ENCODE measurements at places on chromosomes 5 and 9. TPM values are rescaled to one million over a fixed set of nuclear protein-coding genes. Genes with fewer than 3 reads are reported as not detected.

C5orf52 gene
- total RNA-seq = not detected

LNPEP gene
- 52.2 TPM for total RNA-seq

NR6A1 gene
- 0.32 TPM for total RNA-seq

DIRAS2 gene
- total RNA-seq = not detected

SPATA31A1 gene
- total RNA-seq = not detected

CLIC3 gene
- total RNA-seq = not detected

AGPAT2 gene
- 33.7 TPM for total RNA-seq

PRR16 gene
- total RNA-seq = not detected

TAF11L5 gene
- not detected for total RNA-seq

ST8SIA4 gene
- 9.4 TPM for total RNA-seq

MRPL36 gene
- total RNA-seq = 44.7 TPM

STC2 gene
- total RNA-seq = 6.6 TPM

SARDH gene
- total RNA-seq = 0.19 TPM

GALNT10 gene
- total RNA-seq = 60.2 TPM

C9 gene
- 0.57 TPM for total RNA-seq

FIBCD1 gene
- total RNA-seq = not detected

PCDHB4 gene
- total RNA-seq = under 0.01 TPM

WDR55 gene
- total RNA-seq = 30.4 TPM

ATG12 gene
- total RNA-seq = 15.5 TPM
